ENCODE measurements at places on chromosomes 2 and 18. TPM values are rescaled to one million over a fixed set of nuclear protein-coding genes. Genes with fewer than 3 reads are reported as not detected.

Gene MATN3
- not detected for polyA plus RNA-seq

Gene ZAP70
- 246 TPM for polyA plus RNA-seq

Gene FAM124B
- 1.4 TPM for polyA plus RNA-seq

Gene LCT
- not detected for polyA plus RNA-seq

Gene MEP1B
- not detected for polyA plus RNA-seq

Gene MYL1
- polyA plus RNA-seq: not detected

Gene CASP10
- polyA plus RNA-seq: 19.8 TPM

Gene RAB6C
- not detected for polyA plus RNA-seq

Gene MAP3K19
- not detected for polyA plus RNA-seq

Gene LYG1
- polyA plus RNA-seq: not detected

Gene FMNL2
- polyA plus RNA-seq: not detected

Gene RAMP1
- 292 TPM for polyA plus RNA-seq

Gene KCNK3
- polyA plus RNA-seq: not detected

- no peak for DNase-seq
Measured at GRCh38 chr2:16100006-16100405, 159.7 kb downstream of the MYCN start.

GRCh38 chr2:219661955-219662395 is 34.5 kb downstream of the SLC4A3 start:
- DNase-seq: no peak

DNA sequence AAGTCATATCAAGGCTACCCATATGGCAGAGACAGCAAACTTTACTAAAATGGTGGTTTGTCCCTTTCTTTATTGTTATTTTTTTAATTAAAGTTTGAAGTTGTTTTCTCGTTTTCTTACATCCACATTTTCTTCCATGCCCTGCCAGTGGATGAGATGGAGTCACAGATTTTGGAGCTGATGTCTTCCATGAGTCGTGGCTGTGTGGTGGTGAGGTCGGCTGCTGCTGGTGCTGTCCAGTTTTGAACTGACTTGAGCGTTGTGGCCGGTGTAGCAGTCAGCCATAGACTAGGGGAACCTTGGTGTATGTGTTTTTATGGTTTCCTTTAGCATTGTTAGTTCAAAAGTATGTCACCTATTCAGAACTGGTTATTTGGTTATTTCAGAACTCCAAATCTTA is 182.8 kb downstream of the SH3RF3 start:
- DNase-seq: no peak

- DNase-seq: no peak
Measured at GRCh38 chr2:114160263-114160981, 270.5 kb downstream of the ACTR3 start.

- DNase-seq: no peak
Measured at GRCh38 chr2:223526106-223526505, 76.1 kb downstream of the SCG2 start.

GRCh38 chr2:46420945-46421344 is 58.4 kb upstream of the TMEM247 start:
- DNase-seq: no peak

- DNase-seq: no peak
Measured at GRCh38 chr18:22988208-22988607, 55.1 kb downstream of the RBBP8 start.

GRCh38 chr18:8174771-8175170 is 434.5 kb upstream of the RAB12 start:
- no peak for DNase-seq

- DNase-seq: no peak
Measured at GRCh38 chr2:181372646-181373040, 84.5 kb upstream of the ITGA4 start.

DNA sequence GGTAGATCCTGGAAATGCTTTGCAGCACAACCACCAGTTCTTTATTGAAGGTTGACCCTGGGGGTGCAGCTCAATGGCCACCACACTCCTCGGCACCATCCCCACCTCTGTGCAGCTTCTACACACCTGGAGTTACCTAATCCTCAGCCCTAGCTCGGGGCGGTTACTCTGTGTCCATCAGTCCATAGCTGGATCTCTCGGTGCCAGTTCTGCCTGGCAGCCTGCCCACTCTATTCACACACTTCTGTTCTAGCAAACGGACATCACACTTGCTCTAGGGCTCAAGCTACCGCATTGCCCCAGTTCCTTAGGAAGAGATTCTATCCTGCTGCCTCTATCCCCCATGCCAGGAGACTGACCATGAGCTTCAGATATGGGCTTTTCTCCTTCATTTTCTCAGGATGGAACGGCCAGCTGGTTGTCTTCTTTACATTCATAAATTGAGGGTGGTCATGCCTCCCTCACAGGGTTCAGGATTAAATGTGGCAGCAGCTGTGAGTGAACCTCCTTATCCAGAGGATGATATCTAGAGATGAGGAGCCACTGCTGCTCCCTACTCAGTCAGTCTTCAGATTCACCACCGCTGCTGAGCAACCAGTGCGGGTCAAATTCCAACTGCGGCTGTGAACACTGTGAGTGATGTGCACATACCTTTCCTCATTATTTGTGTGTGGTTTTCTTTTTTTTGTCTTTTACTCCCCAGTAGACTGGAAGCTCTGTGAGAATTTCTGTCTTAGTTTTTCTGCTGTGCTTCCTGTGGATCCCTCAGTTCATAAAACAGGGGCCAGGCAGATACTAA is 66.9 kb upstream of the TRIB2 start:
- DNase-seq: no peak

- DNase-seq: no peak
Measured at GRCh38 chr2:46158661-46159060, 138.5 kb upstream of the EPAS1 start.

DNA sequence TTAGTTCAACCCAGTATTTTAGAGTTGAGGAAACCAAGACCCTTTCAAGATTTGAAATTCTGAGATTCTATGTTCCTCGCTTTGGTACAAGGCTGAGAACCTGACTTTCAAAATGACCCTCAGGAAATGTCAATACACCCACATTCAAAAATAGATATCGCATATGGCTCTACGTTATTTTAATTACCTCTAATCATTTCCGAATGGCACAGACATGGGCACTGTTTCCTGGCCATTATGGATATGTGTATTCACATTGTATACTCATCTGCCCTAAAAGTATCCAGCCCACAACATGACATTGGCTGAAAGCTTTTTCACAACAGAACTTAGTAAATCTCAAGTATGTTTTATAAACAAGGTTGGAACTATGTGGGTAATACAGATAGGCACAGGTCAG is 6.7 kb downstream of the KLF7 start:
- no peak for DNase-seq

DNA sequence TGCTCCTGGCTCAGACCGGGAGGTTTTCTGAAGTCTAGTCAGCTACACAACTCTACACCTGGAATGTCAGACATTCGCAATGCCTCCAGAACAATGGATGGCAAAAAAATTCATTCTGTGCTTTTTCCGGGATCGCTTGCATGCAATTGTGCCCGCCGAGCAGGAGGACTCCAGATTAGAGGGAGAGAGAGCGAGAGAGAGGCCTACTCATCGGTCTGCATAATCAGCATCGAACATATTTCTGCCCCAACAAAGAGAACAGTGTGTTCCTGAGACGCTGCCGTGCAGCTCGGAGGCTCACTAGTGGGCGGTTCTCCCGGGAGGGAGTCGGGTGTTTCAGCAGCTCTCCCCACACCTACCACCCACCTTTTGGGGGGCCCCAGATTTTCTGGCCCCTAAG is 117.1 kb downstream of the KLHL29 start:
- no peak for DNase-seq

DNA sequence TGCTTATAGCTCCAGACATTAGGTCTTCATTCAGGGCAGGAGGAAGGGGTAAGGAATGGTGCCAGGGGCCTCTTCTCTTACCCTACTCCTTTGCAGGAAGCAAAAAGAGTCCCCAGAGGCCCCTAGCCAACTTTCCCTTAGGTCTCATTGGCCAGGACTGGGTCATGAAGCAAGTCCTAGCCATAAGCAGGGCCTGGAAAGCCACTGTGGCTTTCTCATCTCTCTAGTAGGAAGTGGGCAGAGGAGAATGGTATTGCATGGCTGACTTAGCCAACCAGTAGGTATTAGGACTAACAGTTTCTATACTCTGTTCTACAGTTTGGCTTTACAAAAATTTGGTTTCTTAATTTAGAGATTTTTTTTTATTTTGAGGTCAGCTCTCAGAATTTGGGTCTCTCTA is 4.8 kb downstream of the FAM228A start:
- DNase-seq: no peak

- DNase-seq: no peak
Measured at GRCh38 chr2:37631292-37631691, 40.1 kb downstream of the CDC42EP3 start.

GRCh38 chr2:70233926-70234325 is 14.5 kb downstream of the TIA1 start:
- no peak for DNase-seq

DNA sequence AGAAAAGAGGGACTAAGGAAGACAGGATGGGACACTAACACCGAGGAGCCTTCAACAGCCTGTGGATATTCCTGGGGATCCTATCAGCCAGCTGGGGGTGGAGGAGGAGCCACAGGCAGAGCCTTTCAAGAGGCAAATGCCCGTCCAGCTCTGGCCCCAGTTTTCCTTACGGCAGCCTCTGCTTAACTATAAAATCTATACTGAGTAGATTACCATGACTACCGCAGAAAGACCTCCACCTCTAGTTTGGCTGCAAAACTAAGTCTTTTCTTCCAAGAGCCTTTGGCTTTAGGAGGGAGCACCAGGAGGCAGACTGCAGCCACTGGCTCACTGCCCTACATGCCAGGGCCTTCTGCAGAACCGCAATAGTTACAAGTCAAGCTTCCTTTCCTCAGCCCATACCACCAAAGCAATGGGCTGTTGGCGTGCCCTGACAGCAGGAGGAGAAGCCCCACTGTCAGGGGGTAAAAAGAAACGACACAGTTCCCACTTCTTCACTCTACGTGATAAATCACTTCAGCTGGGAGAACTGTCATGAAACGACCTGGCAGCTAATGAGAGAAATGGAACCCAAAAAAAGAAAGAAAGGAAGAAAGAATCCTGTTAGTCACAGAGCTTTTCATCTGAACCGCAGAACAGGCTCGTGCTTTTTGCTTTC is 25.1 kb upstream of the CREB1 start:
- DNase-seq: no peak

- no peak for DNase-seq
Measured at GRCh38 chr2:109440499-109441156, 173.1 kb downstream of the SEPTIN10 start.

- no peak for DNase-seq
Measured at GRCh38 chr2:2520401-2520811, 189.3 kb upstream of the MYT1L start.

DNA sequence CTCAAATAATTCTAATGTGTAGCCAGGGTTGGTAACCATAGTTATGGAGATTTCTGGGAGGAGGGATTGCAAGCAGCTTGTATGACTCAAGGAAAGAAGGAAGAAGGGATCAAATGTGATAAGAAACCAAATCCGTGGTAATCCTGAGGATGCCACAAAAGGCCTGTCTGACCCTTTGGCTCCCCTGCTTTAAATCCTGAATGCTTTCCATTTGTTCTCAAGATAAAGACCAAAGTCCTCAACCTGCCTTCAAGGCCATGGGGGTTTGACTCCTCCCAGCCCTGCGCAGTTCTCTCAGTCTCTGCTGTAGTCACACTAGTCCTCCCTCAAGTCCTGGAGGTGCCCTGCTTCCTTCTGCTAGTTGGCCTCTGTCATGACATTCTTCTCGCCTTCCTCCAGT is 74.0 kb downstream of the SUMO1 start:
- no peak for DNase-seq

DNA sequence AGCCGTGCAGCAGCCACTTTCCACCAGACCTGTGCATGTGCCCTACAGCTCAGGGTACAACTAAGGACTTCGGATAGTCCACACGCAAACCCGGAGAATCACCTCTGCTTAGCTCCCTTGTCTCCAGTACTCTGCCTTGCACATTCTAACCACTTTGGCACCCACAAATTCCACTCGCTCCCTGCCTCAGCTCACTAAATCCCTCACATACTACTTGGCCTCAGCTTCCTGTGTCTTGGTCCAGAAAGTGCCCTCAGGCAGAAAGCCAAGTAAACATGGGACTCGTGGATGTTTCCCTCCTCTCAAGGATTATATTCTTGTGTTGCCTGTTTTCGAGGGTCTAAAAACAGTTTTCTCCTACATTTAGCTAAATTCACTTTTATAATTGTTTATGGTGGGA is 157.8 kb upstream of the DAPL1 start:
- no peak for DNase-seq

DNA sequence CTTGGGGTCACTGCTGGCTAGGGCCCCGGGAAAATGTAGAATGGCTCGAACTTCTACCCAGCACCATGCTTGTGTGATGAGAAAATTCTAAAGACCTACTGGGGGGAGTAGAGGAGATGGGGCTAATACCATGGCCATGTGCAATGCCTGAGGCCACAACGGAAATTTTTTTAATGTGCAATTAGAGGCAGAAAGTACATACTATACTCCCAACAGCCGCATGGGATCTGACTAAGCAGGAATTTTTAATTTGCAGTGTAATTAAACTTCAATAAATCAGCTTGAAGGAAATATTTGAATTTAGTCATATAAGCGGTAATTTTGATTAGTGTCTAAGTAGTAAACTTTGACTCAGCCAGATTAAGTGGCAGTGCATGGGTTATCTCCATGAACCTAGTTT is 53.2 kb upstream of the CNGA3 start:
- no peak for DNase-seq

DNA sequence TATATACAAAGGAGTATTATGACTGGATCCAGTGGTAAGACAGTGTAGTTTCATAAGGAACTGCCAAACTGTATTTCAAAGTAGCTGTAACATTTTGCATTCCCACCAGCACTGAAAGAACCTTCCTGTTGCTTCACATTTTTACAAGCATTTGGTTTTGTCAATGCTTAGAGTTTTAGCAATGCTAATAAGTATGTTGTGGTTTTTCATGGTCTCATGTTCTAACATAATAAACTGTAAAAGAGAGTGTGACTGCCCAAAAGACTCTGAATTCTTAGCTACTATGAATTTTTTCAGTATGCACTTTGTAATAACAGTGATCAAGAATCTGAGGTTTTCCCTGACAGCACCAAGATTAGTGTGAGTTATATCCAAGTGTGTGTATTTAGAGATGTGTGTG is 604.2 kb downstream of the XIRP2 start:
- DNase-seq: no peak

GRCh38 chr2:37262522-37262921 is 31.1 kb downstream of the NDUFAF7 start:
- DNase-seq: no peak

DNA sequence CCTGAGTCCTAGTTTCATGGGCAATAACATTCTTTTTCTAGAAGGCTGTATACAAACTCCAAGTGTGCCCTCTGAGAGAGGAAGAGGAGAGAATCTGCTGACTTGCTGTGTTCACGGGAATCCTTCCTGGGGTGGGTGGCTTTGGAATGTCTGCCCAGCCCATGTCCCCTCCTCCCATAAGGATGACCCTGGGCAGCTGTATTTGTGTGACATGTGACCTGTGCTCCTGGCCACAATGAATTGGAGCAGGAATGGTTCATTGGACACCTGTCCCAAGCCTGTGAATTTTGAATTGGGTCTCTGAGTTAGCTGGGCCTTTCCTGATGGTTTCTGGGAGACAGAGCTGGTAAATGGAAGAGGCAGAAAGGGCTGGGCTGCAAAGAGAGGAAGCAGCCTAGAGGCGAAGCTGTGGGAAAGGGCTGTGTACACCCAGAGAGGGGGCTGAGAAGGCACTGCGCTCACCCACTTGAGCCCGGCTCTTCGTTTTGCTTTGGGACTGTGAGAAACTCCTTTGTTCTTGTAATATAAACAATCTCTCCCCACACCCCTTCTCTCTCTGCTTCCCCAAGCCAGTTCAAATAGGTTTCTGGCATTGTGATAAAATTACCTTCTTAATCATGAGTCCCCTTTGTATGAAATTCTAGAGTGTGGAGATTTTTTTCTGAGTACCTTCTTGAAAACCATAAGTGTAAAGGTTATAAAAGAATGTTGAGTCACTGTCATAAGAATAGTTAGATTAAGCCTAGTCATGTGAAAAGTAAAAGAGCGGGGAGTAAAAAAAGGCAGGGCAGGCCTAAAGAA is 49.8 kb downstream of the SLC4A5 start:
- DNase-seq: no peak

Measured in immature natural killer cell (primary cell).